WTC11 (cell line): ENCODE measurements at places on chromosomes 16 and 17. TPM values are rescaled to one million over a fixed set of nuclear protein-coding genes. Genes with fewer than 3 reads are reported as not detected.

DNA sequence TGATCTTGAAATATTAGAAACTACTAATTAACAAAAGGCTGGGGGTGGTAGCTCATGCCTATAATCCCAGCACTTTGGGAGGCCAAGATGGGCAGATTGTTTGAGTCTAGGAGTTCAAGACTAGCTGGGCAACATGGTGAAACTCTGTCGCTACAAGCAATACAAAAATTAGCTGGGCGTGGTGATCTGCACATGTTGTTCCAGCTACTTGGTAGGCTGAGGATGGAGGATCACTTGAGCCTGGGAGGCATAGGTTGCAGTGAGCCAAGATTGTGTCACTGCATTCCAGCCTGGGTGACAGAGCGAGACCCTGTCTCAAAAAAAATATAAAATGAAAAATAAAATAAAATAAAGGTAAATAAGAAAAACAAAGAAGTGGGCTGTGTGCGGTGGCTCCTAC is 66.6 kb downstream of the ARSG start:
- H3K27me3 ChIP-seq, result no peaks in the 10 kb centered on the region
- DNase-seq, result no peak
- H3K27ac ChIP-seq, result no peak overlapping the region
- H3K4me3 ChIP-seq, result no peak overlapping the region
- peaks cover 17% of the 10 kb centered on the region for H3K4me1 ChIP-seq
- 0 out of 2 replicates have a peak, but pooled peaks cover 3% of the 10 kb centered on the region for H3K36me3 ChIP-seq

Gene TP53TG3D
- not detected in 3 replicates for total RNA-seq

DNA sequence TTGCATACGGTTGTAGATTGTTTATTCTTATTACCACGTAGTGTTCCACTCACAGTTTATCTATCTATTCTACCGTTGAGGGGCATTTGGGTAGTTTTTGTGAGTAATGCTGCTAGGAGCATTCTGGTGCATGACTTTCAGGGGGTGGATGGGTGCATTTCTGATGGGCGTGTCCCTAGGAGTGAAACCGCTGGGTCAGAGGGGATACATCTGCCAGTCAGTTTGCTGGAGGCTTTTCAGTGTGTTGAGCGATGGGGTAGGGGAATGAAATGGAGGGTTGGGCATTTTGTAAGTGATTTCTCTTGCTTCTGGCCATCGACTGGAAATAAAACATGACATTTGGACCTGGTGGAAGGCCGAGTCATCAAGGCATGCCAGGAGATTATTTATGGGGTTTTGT is 17.0 kb upstream of the IRX3 start:
- no peak overlapping the region for H3K4me3 ChIP-seq
- H3K36me3 ChIP-seq, result no peaks in the 10 kb centered on the region
- peaks cover 4% of the 10 kb centered on the region; the same call in 1 of the 2 replicates for H3K27me3 ChIP-seq
- peaks cover 6% of the 10 kb centered on the region; the same call in 1 of the 2 replicates for H3K4me1 ChIP-seq
- no peak for DNase-seq

DNA sequence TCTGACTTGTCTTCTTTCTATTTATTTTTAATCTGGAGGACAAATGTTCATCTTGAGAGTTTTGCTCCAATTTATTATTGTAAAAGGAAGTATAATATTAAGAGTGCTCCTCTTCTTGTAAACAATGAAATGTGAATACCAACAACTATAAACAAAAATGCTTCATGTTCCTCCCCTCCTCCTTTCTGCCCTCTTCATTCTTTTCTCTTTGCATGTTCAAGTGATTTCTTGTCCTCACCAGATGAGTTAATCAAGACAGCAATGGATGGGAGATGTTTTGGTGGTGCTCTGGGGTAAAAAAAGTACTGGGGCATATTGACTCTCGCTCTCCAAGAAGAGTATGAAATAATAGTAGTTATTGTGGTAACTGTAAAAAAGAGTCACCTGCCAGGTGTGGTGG is 24.3 kb downstream of the ITGB3 start:
- H3K4me3 ChIP-seq, result no peak overlapping the region
- H3K27ac ChIP-seq, result no peak overlapping the region
- no peak for DNase-seq
- peaks cover 44% of the 10 kb centered on the region for H3K4me1 ChIP-seq
- H3K36me3 ChIP-seq, result no peaks in the 10 kb centered on the region

DNA sequence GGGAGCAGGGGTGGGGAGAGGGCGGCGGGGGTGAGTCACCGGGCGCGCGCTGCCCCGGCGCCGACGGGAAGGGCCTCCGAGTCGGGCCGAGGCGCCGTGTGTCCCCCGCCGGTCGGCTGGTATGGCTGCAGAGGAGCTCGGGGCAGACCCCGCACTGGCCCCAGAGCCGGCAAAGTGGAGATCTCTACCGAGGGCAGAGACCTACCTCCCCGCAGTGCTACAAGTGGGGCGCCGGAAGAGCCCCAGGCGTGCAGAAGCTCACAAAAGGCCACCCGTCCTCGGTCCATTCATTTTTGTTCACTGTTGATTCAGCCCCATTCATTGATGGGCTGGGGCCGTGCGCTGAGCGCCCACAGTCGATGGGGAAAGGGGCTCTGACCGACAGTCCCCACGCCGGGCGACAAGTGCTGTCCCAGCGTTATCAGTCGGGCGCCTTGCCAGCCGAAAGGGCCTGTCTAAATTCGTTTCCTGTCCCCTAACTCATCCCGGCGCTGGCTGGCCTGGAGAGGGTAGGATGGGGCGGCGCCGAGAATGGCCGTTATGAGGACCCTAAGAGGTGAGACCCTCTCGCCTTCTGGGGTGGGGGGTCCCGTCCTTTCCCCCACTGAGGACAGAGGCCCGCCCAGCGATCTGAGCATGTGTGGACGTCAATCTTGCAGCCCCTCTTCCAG is 709 bp upstream of the ENO3 start:
- peak overlapping the region; percentile 96 for H3K27ac ChIP-seq
- H3K4me1 ChIP-seq, result peaks cover 44% of the 10 kb centered on the region
- H3K4me3 ChIP-seq, result peak overlapping the region; percentile 85
- no peaks in the 10 kb centered on the region for H3K27me3 ChIP-seq
- DNase-seq, result peak; percentile 58

Gene ATAD5
- total RNA-seq, result 24.7 to 26.0 TPM (median 25.0 TPM) in 3 replicates

- H3K4me1 ChIP-seq, result no peaks in the 10 kb centered on the region
- H3K4me3 ChIP-seq, result no peak overlapping the region
- H3K27me3 ChIP-seq, result peaks cover 6% of the 10 kb centered on the region; the same call in 1 of the 2 replicates
- no peak overlapping the region for H3K27ac ChIP-seq
- no peak for DNase-seq
- no peaks in the 10 kb centered on the region for H3K36me3 ChIP-seq
These were observed 371.2 kb upstream of the ASIC2 start for GRCh38 chr17:33664116-33664840.

Gene PIMREG
- 92.2 to 102 TPM (median 99.3 TPM) in 3 replicates for total RNA-seq
